NCI-H510A (cell line): ENCODE measurements at places on chromosomes 13 and 19.

GRCh38 chr13:77511552-77511951, 24.0 kb upstream of the SCEL start:
- DNase-seq: no peak

GRCh38 chr19:41563854-41564514, 12.0 kb upstream of the CEACAM21 start:
- no peak for DNase-seq

- no peak for DNase-seq
Observed at GRCh38 chr19:36688058-36688457, 646 bp downstream of the ZNF567 start.

DNA sequence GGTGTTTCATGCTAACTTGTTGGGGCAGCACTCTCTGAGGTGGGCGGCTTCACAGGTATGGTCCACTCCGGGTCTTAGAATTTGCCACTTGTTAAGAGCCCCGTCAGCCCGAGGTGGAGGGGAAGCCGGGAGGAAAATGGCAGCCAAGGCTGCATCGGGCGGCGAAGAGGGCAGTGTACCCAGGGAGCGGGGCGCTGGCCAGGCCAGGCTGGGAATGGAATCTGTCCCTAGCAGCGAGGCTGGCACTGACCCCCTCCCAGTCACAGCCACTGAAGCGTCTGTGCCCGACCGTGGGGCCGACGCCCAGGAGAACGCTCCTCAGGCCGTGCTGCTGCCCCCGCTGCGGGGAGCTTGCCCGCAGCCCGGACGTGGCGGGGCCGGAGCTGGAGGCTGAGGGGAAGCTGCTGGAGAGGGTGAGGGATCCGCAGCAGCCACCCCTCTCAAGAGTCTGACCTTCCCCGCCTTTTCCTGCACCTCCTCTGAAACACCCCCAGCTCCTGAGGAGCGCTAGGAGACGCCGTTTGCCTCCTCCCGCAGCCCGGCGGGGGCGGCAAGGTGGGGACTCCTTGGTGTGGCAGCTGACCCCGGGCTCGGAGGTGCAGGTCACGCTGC, 313.8 kb upstream of the SPRY2 start:
- DNase-seq: no peak

GRCh38 chr19:5678071-5678718, 2.1 kb downstream of the MICOS13 start:
- no peak for DNase-seq

DNA sequence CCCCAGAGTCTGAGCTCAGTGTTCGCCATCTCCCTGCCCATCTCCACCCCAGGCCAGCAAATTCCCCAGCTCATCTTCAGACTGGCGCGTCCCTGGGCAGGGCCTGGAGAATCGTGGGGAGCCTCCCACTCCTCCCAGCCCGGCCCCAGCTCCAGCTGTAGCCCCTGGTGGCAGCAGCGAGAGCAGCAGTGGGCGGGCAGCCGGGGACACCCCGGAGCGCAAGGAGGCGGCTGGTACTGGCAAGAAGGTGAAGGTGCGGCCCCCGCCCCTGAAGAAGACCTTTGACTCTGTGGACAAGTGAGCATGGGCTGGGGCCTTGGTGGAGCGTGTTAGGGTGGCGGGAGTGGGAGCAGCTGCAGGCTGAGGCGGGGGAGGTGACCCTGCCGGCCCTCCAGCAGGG, 8.4 kb upstream of the PRR19 start:
- no peak for DNase-seq

GRCh38 chr13:19959141-19959830, 759 bp downstream of the ZMYM2 start:
- peak; percentile 20 for DNase-seq

DNA sequence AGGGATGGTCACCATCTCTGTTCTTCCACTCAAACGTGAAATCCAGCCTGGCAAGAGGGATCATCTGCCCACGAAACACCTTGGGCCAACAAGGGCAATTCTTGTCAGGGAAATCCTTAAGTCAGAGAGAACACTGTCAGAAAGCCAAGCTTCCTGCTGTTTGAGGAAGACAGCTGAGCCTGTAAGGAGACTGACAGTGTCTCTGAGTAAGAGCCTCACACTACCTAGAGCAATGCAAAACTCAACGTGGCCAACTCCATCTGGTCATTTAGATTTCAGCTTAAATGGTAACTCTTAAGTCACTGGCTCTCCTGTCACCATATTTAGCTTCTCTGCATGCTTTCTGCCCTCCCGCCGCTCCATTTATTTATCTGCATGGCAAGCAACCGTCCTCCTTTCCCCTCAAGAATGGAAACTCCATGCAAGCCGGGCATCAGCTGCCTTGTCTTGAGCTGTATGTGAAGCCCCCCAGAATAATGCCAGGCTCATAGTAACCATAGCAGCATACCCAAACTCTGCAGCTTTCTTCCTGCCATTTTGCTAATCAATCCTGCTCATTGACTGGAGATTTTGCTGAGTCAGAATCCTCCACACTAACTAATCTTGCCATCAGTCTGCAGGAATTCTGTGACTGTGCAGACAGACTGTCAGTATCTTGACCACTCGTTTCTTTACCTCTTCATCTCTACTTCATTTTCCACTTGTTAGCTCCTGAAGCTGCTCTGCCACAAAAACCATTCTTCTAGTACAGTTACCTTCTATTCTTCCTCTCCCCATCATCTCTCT, 159.8 kb downstream of the IRS2 start:
- DNase-seq: no peak

DNA sequence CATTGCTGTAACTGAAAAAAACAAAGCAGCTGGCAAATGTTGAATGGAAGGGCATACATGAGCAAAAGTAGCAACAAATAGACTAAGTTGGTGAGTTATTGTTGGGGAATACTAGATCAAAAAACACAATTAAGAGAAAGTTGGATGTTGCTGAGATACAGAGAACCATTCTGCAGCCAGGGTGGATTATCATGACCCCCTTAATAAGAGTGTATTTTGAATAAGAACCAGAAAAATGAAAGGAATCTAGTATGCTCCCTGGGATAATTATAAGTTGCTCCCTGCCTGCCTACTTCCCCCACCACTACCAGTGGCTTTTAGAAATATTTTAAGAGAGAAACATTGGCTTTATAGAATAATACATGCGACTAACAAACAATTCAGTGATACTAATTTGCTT, 14.5 kb upstream of the TRPC4 start:
- DNase-seq: no peak

GRCh38 chr13:113941571-113942191, 32.2 kb downstream of the C13orf46 start:
- peak; percentile 62 for DNase-seq

- DNase-seq: no peak
Observed at GRCh38 chr19:51439021-51439465, 19.2 kb downstream of the SIGLEC8 start.

DNA sequence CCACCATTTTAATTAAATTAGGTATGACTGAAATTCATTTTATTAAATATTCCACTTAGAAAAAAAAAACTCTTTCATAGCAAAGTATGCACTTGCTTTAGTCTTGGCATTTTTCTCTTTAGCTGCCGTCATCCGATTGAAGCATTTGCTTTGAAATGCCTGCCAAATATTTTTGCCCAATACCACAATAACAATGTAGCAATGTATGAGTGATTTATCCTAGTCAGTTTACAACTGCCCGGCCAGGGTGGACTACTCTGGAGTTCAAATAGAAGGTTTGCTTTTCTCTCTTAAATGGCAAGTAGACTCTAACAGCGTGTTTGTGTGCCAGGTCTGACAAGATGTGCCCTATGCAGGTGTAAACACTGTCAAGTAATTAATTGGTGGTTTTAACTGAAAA, 675.3 kb upstream of the SGCG start:
- DNase-seq: no peak

DNA sequence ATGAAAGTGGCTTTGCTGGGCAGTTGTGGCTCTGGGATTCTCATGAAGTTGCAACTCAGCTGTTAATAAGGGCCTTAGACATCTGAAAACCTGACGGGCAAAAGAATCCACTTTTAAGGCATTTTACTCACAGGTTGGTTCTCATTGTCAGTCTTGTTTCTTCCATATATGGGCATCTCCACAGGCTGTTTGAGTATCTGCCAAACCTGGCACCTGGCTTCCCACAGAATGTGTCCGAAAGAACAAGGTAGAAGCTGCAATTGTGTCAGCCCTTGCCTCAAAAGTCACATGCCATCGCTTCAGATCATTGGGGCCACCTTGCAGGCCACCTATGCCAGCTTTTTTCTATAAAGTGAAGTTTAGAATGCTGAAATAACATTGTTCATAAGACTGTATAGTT, 102.4 kb downstream of the KCTD12 start:
- no peak for DNase-seq

GRCh38 chr13:23921451-23921888, 24.2 kb upstream of the C1QTNF9B start:
- no peak for DNase-seq

- no peak for DNase-seq
Observed at GRCh38 chr13:99496184-99497142, 4.8 kb upstream of the TM9SF2 start.

GRCh38 chr19:46155237-46155636, 7.2 kb downstream of the IGFL2 start:
- no peak for DNase-seq

DNA sequence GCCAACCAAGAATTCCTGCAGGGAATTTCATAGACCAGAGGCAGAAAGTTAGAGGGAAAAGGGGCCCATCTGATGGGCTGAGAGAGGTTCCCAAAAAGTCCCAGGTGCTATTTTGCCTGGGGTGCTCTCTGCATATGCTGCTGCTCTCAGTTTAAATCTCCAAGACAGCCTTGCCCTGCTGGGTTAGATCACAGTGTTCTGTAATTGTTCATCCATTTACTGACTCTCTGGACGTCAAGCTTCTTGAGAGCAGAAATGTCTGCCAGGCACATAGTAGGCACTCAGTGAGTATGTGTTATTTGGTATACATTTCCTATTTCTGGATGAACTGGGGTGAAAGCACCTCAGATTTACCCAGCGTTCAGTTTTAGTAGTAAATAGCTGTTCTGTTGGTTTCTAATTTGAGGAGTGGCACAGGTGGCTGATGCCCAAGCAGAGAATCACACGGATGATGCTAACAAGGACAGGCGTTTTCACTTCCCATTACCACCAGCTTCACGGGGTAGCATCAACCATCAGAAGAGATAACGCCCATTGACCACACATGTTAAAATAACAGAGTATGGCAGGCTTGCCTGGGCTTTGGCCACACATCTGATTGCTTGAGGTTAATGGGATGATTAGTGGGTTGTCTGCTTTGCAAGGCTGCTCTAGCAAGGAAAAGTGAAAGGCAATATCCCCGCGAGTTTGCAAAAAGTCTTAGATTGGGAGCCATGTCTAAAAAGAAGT, 161.1 kb downstream of the SLC7A1 start:
- no peak for DNase-seq

DNA sequence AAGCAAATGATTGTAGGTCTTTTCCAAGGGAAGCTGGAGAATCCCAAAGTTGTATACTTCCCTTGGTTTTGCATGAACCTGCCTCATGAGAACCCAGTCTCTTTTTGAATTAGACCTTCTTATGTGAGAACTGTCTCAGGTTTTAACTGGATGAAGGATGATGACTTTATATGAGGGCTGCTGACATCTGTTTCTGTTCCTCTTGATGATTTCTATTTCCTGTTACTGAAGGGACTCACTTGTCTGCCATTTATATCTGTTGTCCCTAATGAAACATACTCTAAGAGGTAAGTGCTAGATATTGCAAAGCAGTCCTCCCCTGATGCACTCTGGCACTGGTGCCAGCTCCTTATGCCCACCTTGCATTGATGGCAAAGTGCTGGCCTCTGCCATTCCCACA, 33.6 kb downstream of the ERICH4 start:
- DNase-seq: no peak

- no peak for DNase-seq
Observed at GRCh38 chr13:20222553-20222952, 9.6 kb downstream of the GJB6 start.

DNA sequence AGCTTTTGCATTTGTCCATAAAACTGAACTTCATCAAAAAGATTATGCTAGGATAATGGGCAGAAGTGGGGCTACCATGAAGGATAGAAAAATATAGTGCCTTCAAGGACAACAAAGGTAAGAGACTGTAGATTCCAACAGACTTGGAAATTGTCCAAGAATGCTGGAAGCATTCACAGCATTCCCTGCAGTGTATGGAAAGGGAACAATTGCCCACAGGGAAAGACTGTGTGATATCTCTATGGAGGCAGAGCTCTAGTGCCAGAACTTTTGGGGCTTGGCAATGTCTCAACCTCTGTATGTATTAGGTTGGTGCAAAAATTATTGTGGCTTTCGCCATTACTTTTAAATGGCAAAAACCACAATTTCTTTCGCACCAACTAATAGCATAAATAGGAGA, 1598.8 kb upstream of the MIR17HG start:
- DNase-seq: no peak

GRCh38 chr13:54989418-54989817, 1960.8 kb downstream of the OLFM4 start:
- no peak for DNase-seq

GRCh38 chr19:56312787-56313657, 1.6 kb downstream of the ZSCAN5A start:
- DNase-seq: no peak

GRCh38 chr13:43520351-43520750, 266.4 kb downstream of the ENOX1 start:
- no peak for DNase-seq

- no peak for DNase-seq
Observed at GRCh38 chr13:30580852-30581502, 36.7 kb upstream of the USPL1 start.

DNA sequence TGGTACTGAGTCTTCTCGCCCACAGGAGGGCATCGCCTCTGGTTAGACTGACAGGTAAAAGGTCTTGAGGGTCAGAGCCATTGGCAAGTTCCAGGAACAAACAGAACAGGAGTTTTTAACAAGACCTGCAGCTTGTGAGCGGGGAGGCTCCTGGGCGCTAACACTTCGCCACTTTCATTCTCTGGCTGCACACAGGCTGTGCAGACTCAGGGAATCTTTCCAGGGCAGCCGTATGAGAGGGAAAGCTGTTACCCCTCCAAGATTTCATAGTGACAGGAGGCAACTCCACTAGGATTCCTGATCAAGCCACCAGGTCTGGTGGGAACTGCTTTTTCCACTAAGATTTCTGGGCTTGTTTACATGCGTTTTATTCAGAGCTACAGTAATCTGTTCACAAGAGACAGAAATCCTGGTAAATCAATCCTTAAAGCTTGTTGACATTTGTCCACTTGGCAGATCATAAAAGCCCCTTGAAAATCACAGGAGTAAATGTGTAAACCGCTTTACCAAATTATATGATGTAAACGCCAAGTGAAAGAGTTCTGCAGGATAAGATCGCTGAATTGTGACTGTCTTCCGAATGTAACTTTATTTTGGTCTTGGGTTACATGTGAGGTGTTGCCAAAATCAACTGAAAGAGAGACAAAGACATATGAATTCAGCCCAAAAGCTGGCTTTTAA, 190.6 kb downstream of the MZT1 start:
- no peak for DNase-seq

DNA sequence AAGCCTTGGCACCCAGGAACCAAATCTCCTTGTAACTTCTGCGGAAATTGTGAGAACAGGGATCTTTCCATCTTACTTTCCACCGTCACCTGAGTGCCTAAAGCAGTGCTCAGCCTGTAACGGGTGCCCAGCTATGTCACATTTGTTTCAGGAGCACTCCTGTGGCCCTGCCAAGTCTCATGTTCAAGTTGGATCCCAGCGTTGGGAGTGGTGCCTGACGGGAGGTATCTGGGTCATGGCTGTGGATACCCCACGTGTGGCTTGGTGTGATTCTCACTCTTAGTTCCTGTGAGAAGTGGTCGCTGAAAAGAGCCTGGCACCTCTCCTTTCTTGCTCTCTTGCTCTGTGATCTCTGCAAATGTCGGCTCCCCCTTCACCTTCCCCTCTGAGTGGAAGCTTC, 114.9 kb downstream of the UQCRFS1 start:
- no peak for DNase-seq

GRCh38 chr13:36639610-36640009, 34.2 kb upstream of the SERTM1 start:
- DNase-seq: no peak

GRCh38 chr13:32255724-32256109, 59.4 kb downstream of the ZAR1L start:
- no peak for DNase-seq
